Muscle of leg (tissue), 16 donors: ENCODE measurements at places on chromosomes 5 and 9. TPM values are rescaled to one million over a fixed set of nuclear protein-coding genes. Genes with fewer than 3 reads are reported as not detected.

The INIP gene
- 15.2 TPM for total RNA-seq

The ZNF454 gene
- 4.9 TPM for total RNA-seq

The NRARP gene
- 2.5 TPM for total RNA-seq

The TMEM171 gene
- 0.71 TPM for total RNA-seq

The PCDHB13 gene
- total RNA-seq, result 1.9 TPM

The C9orf50 gene
- not detected for total RNA-seq

The TMOD1 gene
- 46.1 TPM for total RNA-seq
